Cardiac atrium fibroblast (primary cell): ENCODE measurements at places on chromosomes 6 and 20. TPM values are rescaled to one million over a fixed set of nuclear protein-coding genes. Genes with fewer than 3 reads are reported as not detected.

The TSPO2 gene
- total RNA-seq, result not detected in 2 replicates

The CTAGE9 gene
- total RNA-seq, result not detected in 2 replicates

The KCNQ2 gene
- total RNA-seq, result not detected in 2 replicates

The RIPPLY2 gene
- total RNA-seq, result not detected in 2 replicates

The MYCT1 gene
- 2.7 and 6.3 TPM in 2 replicates for total RNA-seq

The IPCEF1 gene
- total RNA-seq, result not detected in 2 replicates

The BPIFB2 gene
- not detected in 2 replicates for total RNA-seq

The MLN gene
- not detected in 2 replicates for total RNA-seq

The NR2E1 gene
- total RNA-seq, result not detected in 2 replicates

The C6orf47 gene
- total RNA-seq, result 15.3 and 19.9 TPM in 2 replicates

The MUCL3 gene
- total RNA-seq, result not detected in 2 replicates

The CST2 gene
- total RNA-seq, result 0.16 TPM in 1 of 2 replicates, not detected in the other

The GNMT gene
- total RNA-seq, result not detected in 2 replicates

The ANKEF1 gene
- under 0.01 and 0.16 TPM in 2 replicates for total RNA-seq

The WFDC10A gene
- total RNA-seq, result not detected in 2 replicates

The ESF1 gene
- total RNA-seq, result 1.4 and 6.5 TPM in 2 replicates
